ENCODE measurements at places on chromosomes 4 and X.

- DNase-seq = no peak
Measured at GRCh38 chr4:109921384-109921808, 8.7 kb downstream of the EGF start.

GRCh38 chr4:16289897-16290554, 63.8 kb upstream of the TAPT1 start:
- DNase-seq = peak; percentile 60

DNA sequence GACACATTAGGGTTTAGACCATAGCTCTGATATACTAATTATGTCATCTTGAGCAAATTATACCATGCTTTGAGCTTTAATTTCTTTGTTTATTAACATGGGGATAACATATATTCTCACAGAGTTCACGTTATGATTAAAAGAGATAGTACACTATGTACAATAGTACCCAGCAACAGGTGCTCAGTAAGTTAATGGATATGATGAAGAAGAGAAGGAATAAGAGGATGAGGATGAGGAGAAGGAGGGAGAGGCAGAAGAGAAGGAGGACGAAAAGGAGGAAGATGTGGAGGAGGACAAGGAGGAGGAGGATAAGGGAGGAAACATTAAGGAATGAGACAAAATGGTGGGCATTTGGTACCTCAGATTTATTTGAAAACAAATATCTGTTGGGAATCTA, 260.4 kb downstream of the SH2D1A start:
- no peak for DNase-seq

DNA sequence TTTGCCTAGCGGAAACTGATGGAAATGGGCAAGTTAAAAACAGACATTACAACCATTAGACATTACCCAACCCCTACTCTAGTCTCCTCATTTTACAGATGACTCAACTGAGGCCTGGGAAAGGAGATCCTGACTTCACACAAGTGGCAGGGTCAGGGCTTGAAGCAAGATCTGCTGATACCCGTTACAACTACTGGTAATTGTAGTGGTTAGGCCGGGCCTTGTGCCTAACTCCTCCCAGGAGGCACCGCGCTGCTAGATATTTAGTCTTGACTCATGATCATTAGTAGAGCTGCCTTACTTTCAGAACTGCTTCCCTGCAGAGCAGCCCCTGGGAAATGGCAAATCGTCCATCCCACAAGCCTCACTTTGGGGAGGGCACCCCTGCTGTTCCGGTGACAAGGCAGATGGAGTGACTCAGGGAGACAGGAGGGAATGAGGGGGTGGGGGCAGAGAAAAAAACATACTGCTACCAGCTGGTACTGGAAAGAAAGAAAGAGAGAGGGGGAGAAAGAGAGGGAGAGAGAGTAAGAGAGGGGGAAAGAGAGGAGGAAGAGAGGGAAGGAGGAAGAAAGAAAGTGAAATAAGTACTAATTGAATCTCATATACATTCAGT, 12.2 kb downstream of the ARHGEF6 start:
- DNase-seq = no peak

DNA sequence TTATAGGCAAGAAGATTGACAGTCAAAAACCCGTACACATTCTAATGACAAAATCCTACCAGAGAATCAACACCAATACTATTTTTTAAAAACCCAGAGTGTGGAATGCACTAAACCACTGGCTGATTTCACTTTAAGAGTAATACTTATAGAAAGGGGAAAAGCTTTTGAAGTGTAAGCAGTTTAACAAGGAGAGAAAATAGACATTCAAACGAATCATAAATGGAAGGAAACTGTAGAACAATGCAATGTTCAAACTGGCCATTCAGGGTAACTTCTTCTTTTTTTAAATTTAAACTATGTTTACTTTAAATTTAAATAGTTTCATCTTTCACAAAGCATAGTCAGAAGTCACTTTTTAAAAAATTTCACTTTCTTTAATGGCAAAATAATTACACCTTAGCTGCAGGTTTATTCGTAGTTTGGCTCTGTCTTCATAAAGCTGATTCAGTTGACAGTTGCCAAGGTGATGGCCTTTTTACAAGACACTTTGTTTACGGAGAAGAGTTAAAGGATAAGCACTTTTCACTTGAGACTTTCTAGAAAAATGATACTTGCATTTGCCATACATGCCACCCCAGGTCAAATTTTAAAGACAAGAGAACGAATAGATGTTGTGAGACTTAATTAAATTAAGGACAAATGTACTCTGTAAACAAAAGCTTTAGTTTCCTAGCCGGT, 82.4 kb upstream of the KLF3 start:
- DNase-seq = no peak

DNA sequence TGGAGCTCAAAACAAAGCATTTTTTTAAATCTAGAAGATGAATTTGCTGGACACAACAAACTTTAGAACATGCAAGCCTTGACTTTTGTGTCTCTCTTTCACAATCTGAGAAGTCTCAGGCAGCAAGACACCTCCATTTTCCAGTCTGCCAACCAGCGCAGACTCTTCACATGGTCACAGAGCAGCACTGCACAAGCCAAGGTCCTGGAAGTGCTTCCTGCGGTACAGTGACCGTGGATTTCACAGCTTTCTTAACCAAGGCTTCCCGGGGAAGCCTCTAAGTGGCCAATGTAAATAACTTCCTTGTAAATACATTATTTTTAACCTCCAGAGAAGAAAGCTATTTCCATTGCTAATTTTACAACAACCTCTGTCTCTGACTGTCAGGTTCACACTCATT, 31.2 kb downstream of the ZNF827 start:
- DNase-seq = no peak

GRCh38 chr4:184382189-184382846, 92.0 kb downstream of the IRF2 start:
- DNase-seq = no peak

GRCh38 chr4:569958-570667, 6.0 kb downstream of the TMEM271 start:
- DNase-seq = no peak

GRCh38 chr4:10619220-10619619, 65.3 kb downstream of the CLNK start:
- peak; percentile 59 for DNase-seq

DNA sequence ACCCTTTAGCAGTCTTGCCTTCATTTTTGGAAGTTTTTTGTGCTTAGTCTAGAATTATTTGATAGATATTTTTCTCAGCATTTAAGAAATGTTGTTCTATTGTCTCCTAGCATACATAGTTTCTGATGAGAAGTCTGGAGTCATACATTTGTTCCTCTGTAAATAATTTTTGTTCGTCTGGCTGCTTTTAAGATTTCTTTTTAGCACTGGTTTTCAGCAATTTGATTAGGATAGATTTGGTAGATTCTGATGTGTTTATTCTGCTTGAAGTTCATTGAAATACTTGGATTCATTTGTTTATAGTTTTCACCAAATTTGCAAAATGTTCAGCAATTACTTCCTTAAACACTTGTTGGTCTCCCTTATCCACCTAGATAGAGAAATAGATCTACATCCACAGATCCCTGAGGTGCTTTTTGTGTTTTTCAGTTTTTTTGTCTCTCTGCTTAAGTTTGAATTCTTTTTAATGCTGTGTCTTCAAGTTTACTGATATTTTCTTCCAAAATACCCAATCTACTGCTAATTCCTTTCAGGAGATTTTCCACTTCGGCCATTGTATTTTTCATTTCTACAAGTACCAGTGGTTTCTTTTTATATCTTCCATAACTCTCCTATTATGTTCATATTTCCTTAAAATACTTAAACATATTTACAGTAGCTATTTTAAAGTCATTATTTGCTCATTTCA, 64.9 kb downstream of the ABLIM2 start:
- no peak for DNase-seq

DNA sequence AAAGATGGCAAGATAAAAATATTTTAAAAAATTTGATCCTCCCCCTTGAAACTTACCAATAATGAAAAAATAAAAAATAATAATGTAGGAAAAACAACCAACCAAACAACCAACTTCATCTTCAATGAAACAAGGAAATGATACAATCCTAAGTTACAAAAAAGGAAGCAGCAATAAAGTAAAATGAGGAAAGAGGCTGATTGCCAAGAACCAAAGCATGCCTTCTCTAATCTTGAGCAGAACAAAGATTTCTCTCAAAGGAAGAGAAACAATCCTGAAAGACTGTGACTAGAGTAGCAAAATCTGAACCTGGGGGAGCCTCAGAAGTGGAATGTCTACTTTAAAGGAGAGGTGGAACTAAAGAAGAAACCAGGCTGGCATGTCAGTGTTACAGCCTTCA, 10.9 kb upstream of the WDFY3 start:
- DNase-seq = no peak

DNA sequence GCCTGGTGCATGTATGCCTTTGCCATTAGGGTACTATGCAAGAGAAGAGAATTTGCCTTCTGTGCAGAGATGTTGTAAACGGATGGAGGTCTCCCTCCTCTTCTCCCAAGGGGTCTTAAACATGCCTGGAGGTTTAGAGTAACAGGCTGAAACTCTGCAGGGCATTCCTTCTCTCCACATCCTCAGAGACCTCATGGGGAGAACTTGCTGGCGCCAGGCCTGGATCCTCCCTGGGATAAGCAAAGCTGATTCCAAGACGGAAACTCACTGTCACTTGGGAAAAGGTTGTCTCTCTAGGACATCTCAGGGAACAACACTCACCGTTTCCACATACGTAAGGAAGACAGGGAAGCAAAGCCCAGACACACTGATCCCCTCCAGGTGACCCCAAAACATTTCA, 76.9 kb upstream of the GPM6B start:
- no peak for DNase-seq
